Heart left ventricle (tissue), 16 donors: ENCODE measurements at places on chromosomes 6 and 20. TPM values are rescaled to one million over a fixed set of nuclear protein-coding genes. Genes with fewer than 3 reads are reported as not detected.

SALL4 gene
- 0.07 TPM for total RNA-seq

F13A1 gene
- 35.0 TPM for total RNA-seq

SYTL3 gene
- total RNA-seq, result 4.1 TPM

IRAK1BP1 gene
- 5.4 TPM for total RNA-seq

VSX1 gene
- 0.51 TPM for total RNA-seq

TXLNB gene
- total RNA-seq, result 157 TPM

EFCAB8 gene
- not detected for total RNA-seq

BPIFB2 gene
- not detected for total RNA-seq

LBP gene
- 0.28 TPM for total RNA-seq

TMEM200A gene
- total RNA-seq, result not detected

DEFB124 gene
- total RNA-seq, result not detected

CTAGE9 gene
- total RNA-seq, result not detected

POU5F1 gene
- 0.76 TPM for total RNA-seq

SYNE1 gene
- 83.7 TPM for total RNA-seq

DSN1 gene
- 3.7 TPM for total RNA-seq

CST5 gene
- not detected for total RNA-seq

CLPSL1 gene
- not detected for total RNA-seq

TRAPPC3L gene
- total RNA-seq, result not detected

BTNL2 gene
- total RNA-seq, result not detected

MAP7 gene
- 3.1 TPM for total RNA-seq

C6orf163 gene
- 3.1 TPM for total RNA-seq

RBBP8NL gene
- total RNA-seq, result not detected

ADGB gene
- not detected for total RNA-seq

SLC26A8 gene
- not detected for total RNA-seq

ZNF311 gene
- total RNA-seq, result not detected

RAB44 gene
- total RNA-seq, result not detected

HLA-DQB2 gene
- total RNA-seq, result not detected

MYLK4 gene
- total RNA-seq, result 1.3 TPM

CST3 gene
- total RNA-seq, result 1,079 TPM

TNFRSF6B gene
- total RNA-seq, result 3.1 TPM

SRMS gene
- not detected for total RNA-seq

TM9SF4 gene
- total RNA-seq, result 30.0 TPM

GMPR gene
- 91.1 TPM for total RNA-seq

FHL5 gene
- total RNA-seq, result 2.7 TPM

NNAT gene
- total RNA-seq, result 4.6 TPM

RCAN2 gene
- 315 TPM for total RNA-seq

RSPH4A gene
- total RNA-seq, result not detected

HLA-C gene
- 302 TPM for total RNA-seq
